ENCODE measurements at places on chromosomes 11 and 22.
A peak's percentile ranks its signal among the peaks of the same experiment; 100 is the strongest.

DNA sequence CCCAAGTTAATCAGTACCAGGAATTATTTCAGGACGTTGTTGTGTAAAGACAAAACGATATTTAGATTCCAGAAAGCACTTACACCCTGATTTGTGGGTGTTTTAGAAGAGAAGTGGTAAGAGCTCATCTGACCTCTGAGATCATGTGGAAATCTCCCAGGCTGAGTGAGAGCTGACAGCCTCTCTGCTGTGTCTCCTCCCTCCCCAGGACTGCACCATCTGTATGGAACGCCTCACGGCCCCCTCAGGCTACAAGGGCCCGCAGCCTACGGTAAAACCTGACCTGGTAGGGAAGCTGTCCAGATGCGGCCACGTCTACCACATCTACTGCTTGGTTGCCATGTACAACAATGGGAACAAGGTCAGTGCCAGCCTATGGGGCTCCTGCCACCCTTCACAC, 20.0 kb downstream of the DTX4 start:
- no peak for DNase-seq

- DNase-seq, result peak; percentile 3
Measured at GRCh38 chr11:107041088-107041444, 22.8 kb upstream of the GUCY1A2 start.

GRCh38 chr22:17612057-17612456, 16.5 kb downstream of the ATP6V1E1 start:
- DNase-seq, result no peak

- DNase-seq, result peak; percentile 43
Measured at GRCh38 chr11:1837171-1838076, 1.4 kb upstream of the TNNI2 start.

DNA sequence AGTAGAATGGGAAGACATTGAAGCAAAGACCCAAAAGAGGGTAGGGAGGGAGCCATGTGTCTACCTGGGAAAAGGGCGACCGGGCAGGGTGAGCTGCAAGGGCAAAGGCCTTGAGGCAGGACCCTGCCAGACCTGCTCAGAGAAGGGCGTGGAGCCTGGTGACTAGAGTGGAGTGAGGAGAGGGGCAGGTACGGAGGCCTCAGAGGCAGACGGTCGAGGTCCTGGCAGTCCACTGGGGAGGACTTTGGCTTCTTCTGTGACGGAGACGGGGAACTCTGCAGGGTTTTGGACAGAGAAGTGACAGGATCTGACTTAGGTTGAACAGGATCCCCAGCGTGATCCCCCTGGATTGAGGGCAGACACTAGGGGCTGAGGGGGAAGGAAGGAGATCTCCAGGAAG, 12.9 kb downstream of the RIBC2 start:
- DNase-seq, result no peak

DNA sequence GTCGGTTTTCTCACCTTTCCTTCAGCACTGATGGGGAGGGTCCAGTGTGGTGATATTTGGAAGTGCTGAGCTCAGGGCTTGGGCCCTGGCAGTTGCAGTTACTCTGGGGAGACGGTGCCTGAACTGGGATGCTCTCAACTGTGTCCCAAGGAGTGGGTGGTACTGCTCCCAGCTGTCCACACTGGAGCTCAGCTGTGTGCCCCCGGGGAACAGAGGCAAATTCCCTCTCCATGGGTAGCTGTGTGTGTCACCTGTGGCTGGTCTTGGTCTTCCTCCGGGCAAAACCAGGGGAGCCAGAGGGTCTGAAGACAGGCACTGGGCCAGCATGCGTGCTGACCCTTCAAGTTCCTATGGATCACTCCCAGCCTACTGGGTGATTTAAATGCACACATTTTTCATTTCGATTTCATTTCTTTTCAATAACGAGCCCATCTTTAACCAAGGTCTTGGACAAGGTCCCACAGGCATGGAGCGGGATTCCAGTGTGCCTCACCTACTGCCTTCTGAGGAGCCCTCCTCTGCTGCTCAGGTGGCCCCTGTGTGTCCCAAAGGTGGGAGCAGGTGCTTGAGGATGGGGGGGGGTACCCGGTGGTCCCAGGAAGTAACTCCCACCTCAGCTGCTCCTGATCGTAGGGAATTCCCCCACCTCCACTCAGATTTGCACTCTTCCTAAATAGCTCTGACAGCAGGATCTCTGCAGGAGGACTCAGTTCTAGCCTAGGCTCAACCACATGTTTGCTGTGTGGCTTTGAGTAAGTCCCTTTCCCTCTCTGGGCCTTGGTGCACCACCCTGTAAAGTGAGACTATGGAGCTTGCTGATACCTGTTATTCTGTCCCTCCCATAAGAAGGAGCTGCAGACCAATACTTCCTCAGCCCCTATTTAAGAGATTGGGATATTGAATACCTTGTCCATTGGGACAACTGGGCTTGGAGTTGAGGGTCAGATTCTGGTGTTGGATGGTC, 16.8 kb downstream of the PRDM11 start:
- no peak for DNase-seq

GRCh38 chr11:3359092-3359824, 19.7 kb downstream of the ZNF195 start:
- no peak for DNase-seq

- DNase-seq, result no peak
Measured at GRCh38 chr22:39731881-39732555, 161.5 kb downstream of the CACNA1I start.

- no peak for DNase-seq
Measured at GRCh38 chr22:48477031-48477721, 1350.5 kb downstream of the BRD1 start.

GRCh38 chr22:32735526-32735925, 66.0 kb upstream of the TIMP3 start:
- no peak for DNase-seq
